ENCODE measurements at places on chromosomes 2 and 18. TPM values are rescaled to one million over a fixed set of nuclear protein-coding genes. Genes with fewer than 3 reads are reported as not detected.

GRCh38 chr2:182852801-182853200, 13.6 kb downstream of the FRZB start:
- H3K27ac ChIP-seq = no peak overlapping the region
- H3K27me3 ChIP-seq = peaks cover 20% of the 10 kb centered on the region
- H3K36me3 ChIP-seq = no peaks in the 10 kb centered on the region
- no peak overlapping the region for H3K4me3 ChIP-seq

DNA sequence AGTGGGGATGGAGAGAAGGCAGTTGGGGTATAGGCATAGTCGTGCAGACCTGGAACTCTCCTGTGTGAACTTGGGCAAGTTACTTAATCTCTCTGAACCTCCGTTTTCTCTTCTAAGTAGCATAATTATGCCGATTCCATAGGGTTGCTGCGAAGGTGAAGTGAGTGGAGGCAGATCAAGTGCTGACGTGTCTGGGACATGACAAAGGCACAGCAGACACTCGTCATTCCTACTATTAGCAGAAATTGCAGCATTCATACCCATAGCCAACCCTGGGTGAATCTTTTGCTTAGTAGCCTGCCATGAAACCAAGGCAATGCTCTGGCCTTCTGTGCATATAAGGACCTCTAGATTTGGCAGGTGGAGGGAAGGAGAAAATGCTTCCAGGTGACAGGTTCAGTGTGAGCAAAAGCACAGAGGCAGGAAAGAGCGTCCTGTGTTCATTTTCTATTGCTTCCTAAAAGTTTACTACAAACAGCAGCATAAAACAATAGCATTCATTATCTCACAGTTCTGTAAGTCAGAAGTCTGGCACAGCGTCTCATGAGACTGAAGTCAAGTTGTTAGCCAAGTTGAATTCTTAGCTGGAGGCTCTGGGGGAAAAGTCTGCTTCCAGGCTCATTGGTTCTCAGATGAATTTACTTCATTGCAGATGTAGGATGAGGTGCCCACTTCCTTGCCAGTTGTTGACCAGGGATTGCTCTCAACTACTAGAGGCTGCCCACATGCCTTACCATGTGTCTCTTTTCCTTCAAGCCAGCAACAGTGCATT, 77.8 kb downstream of the CTIF start:
- H3K4me3 ChIP-seq = no peak overlapping the region
- no peaks in the 10 kb centered on the region for H3K36me3 ChIP-seq
- no peak overlapping the region for H3K27ac ChIP-seq
- peaks cover 3% of the 10 kb centered on the region for H3K27me3 ChIP-seq
- DNase-seq = no peak

The TYMS gene
- not detected for total RNA-seq

GRCh38 chr18:50659091-50660003, 99.5 kb downstream of the MAPK4 start:
- no peaks in the 10 kb centered on the region for H3K4me1 ChIP-seq
- H3K36me3 ChIP-seq = no peaks in the 10 kb centered on the region
- H3K4me3 ChIP-seq = no peak overlapping the region
- DNase-seq = no peak
- H3K27ac ChIP-seq = no peak overlapping the region

All from naive thymus-derived CD8-positive, alpha-beta T cell (primary cell).